ENCODE measurements at places on chromosomes 16 and 17.

DNA sequence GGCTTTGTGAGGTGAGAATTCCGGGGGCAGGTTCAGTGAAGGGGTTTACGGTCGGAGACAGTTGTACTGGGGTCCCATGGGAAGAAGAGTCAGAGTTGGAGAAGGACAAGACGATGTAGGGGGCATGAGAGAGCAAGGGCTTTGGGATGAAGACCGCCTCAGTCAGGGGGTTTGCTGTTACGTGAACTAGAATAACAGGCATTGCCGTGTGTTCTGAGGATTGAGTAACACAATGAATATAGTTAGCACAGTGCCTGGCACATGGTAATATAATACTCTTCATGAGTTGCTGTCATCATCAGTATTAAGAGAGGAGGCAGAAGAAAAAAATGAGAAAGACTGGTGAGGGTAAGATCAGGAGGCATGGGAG is 577 bp downstream of the ZNF646 start:
- DNase-seq: no peak

DNA sequence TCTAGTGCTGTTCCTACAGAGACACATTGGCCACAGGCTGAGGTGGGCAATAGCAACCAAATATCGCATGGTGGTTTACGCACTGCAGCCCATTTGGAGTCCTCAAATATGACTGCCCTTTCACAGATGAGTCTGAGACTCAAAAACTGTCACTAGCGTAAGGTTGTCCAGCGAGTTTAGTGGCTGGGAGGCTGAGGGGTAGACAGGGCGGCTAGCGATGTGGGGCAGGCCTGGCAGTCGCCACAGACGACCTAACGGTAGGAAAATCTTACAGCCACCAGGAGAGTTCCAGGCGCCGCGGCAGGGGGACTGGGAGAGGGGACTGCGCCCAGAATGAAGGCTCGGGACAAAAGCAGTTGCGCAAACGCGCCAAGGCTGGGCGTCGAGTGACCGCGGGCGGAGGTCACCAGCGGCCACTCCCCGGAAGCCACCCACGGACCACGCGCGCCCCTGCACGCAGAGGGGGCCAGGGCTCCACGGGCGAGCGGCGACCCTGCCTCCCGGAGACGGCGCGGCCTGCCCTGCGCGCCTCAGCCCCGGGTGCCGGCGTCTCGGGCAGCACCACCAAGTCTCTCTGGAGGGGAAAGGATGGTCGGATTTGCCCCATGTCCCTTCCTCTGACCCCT is 699 bp upstream of the MAP1LC3B start:
- no peak for DNase-seq

DNA sequence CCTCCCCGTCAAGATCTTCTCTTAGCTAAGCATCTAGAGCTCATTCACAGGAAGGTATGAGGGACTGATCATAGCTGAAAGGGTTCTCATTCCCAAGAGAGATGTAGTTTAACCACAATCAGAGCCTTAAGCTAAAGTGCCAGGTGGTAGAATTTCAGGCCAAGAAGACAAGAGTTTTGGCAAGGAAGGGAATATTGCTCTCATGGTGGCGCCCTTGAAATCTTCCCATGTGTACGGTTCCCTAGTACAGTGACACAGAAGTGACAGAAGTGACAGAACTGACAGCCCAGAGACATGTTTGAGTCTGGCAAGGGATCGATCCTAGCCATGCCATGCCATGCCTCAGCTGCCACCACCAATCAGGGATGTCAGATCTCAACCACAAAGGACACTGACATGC is 2.5 kb downstream of the GRIN2C start:
- DNase-seq: no peak

- peak; percentile 56 for DNase-seq
These were observed 685 bp downstream of the FASN start for GRCh38 chr17:82097184-82097918.

GRCh38 chr17:19287651-19288050 is 50.5 kb downstream of the EPN2 start:
- no peak for DNase-seq

GRCh38 chr16:9199751-9200150 is 108.3 kb downstream of the HAPSTR1 start:
- no peak for DNase-seq

DNA sequence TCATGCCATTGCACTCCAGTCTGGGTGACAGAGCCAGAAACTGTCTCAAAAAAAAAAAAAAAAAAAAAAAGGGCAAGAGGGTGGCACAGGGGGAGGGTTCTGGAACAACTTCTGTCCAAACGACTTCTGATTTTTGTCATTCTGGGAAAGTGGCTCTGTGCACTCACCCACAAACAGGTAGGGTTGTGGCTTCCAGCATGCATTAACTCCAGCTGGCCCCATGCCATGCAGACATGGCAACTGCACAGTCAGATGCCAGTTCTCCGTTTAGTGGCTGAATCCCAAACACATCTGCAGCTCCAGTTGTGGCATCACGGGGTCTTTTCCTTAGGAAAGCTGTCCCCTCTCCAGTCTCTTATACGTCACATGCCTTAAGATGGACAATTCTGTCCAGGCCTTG is 30.3 kb downstream of the B4GALNT2 start:
- no peak for DNase-seq

GRCh38 chr16:57985204-57986181 is 14.6 kb upstream of the CNGB1 start:
- no peak for DNase-seq

GRCh38 chr16:64657316-64658011 is 464.4 kb downstream of the CDH11 start:
- no peak for DNase-seq

- peak; percentile 80 for DNase-seq
These were observed 38.4 kb downstream of the PTRH2 start for GRCh38 chr17:59668816-59669215.

DNA sequence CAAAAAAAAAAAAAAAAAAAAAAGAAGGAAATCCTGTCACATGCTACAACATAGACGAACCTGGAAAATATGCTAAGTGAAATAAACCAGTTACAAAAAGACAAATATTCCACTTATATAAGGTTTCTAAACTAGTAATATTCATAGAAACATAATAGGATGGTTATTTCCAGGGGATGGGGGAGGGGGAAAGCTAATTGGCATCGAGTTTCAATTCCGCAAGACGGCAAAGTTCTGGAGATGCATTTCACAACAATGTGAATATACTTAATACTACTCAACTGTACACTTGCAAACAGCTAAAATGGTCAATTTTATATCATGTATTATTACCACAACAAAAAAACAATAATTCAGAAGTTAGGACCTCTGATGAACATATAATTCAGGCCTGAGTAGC is 37.9 kb upstream of the ABCA9 start:
- DNase-seq: no peak
